Fibroblast of upper back skin (primary cell): ENCODE measurements at places on chromosomes 6 and 20.

GRCh38 chr6:118146584-118146983, 239.5 kb downstream of the SLC35F1 start:
- no peak for DNase-seq

DNA sequence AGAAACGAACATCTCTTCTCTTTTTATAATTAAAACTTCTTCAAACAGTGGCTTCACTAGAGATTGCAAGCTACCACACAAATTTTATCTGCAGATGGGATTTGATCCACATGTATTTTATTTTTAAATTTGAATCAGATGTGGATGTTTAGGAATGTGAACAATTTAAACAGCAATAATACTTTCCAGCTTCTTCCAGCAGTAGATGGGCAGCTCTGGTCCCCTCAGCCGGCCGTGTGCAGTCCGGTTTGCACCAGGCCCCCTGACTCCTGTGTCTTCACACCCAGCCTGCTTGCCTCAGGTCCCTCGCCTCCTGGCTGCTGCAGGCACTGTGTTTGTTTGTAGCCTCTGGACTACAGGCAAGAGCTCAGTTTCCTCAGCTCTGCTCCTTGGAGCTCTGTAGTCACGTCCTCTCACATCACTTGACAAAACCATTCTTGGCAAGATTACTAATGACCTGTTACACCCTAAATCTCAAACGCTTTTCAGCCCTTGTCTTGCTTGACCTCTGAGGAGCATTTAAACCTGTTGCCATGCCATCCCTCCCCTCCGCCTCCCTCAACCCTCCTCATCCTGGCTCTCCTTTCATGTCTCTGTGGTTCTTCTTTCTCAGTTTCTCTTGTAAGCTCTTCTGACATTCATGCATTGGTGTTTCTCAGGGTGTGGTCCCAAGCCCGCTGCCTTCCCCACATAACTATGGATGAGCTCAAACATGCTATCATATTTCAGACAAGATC, 13.2 kb upstream of the ZBTB24 start:
- no peak for DNase-seq

DNA sequence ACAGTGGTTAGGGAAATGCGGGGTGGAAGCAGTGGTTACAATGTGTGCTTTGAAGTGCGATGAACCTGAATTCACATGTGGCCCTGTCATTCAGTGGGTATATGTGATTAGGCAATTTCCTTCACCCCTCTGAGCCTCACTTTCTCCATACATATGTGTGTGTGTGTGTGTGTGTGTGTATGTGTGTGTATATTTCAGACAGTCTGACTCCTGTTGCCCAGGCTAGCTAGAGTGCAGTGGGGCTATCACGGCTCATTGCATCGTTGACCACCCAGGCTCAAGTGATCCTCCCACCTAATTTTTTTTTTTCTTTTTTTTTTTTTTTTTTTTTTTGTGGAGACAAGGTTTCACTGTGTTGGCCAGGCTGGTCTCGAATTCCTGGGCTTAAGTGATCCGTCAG, 6.3 kb downstream of the PPP1R14C start:
- DNase-seq: no peak

DNA sequence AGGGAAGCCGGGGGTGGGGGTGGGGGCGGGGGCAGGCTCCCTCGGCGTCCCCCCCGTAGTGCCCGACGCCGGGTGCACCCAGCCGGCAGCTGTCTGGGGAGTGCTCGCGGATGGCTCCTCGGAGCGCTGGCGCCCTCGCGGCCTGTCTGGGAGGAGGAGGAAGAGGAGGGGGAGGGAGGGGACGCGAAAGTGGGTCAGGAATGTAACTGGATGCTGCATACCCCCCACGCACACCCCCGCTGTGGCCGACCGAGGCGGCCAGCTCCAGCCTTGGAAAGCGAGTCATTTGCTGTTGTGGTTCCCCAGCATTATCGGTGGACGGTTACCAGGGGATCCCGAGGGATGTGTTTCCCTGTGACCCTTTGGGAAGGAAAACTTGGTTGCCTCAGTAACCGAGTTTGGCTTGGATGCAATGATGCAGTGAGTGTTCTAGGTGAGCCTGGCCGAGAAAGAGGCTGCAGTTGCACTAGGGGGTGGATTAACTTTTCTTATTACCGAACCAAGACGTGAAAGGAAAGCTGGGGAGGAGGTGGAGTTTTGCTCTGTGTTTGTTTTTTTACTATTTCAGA, 55.2 kb upstream of the RREB1 start:
- DNase-seq: peak; percentile 89

GRCh38 chr6:134882426-134883038, 67.4 kb downstream of the ALDH8A1 start:
- peak; percentile 80 for DNase-seq

DNA sequence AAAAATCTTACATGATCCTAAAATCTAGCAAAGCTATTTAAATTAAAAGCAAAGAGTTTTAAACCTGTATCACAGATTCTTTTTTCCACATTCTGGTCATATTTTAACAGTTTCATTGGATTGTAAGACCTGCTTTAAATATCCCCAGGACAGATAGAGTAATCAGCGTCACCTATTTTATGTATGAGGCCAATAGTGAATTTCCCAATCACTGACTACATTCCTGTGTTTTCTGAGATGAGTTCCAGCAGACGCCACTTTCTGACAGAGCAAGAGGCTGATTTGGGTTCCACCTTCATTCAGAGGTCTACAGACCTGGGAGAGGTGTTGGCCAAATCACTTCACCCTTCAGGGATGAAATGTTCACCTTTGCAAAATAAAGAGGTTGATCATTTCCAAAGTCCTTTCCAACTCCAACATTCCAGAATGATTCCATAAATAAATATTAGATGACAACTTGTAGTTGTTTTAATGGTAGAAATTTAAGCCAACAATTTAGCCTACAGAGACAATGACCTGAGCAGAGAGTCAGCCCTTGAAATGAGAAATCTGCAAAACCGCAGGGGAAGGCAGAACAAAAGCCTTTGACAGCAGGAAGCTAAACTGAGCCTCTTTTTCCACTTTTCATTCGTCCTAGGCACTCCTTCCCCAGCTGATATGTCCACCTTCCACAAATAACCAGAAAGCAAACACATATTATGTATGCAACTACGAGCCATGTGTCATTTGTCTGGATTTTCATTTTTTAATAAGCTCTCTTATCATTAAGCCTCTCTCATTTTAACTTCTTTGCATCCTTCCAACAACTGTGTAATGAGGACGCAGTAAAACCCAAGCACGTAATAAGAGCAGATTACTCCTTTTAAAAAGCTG, 105.2 kb downstream of the TFAP2A start:
- no peak for DNase-seq

GRCh38 chr6:83417880-83418663, 12.8 kb downstream of the ME1 start:
- DNase-seq: peak; percentile 56

GRCh38 chr6:95227351-95227750, 350.0 kb upstream of the MANEA start:
- no peak for DNase-seq

DNA sequence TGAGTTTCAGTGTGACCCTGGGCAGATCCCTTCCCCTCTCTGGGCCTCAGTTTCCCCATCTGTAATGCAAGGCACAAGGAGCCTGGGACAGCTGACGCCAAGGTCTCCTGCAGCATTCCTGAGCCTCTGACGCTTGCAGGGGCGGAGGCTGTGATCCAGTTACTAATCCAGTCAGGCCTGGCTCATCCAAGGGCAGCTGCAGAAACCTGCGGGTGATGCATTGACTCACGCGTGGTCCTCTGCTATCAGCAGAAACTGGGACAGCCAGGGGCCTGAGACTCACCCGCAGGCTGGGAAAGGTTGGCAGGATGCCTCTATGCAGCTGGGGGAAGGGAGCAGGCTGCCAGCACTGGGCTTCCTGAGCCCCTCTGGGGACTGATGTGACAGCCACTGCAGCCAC, 65.0 kb upstream of the SIRPA start:
- DNase-seq: peak; percentile 96

GRCh38 chr20:45467861-45468260, 1.7 kb upstream of the WFDC2 start:
- no peak for DNase-seq

DNA sequence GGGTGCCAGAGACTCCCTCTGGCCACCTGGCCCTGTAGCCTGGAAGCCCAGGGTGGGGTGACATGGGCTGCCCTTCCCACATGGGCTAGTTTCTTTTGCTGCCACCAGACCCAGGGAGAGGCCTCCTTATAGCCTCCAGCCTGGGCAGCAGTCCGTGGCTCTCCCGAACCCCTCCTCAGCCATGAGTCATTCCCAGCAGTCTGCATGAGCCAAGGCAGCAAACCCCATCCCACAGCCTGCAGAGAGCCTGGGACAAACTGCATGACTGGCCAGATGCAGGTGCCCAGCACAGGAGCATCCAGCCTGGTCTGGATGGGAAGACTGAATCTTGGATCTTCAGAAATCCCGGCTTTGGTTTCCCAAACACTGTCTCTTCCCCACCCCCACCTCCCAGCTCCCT, 75.7 kb downstream of the MRPL14 start:
- DNase-seq: peak; percentile 85

DNA sequence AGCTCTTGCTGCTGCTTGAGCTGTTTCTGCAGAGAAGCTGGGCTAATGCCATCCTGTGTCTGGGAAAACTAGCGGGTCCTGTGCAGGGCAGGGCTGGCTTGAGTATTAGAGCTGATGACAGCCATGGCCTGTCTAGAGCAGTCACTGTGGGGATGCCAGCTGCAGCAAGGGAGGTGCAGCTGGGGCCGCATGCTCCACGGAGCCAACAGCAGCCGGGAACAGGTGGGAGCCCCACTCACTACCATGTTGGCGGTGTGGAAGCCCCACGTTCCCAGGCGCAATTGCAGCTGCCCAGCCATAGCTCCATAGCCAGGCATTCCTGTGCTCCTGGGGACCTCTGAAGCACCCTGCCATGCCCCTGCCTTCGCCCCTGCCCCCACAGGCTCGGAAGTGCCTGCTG, 212.9 kb downstream of the TFAP2C start:
- DNase-seq: no peak

DNA sequence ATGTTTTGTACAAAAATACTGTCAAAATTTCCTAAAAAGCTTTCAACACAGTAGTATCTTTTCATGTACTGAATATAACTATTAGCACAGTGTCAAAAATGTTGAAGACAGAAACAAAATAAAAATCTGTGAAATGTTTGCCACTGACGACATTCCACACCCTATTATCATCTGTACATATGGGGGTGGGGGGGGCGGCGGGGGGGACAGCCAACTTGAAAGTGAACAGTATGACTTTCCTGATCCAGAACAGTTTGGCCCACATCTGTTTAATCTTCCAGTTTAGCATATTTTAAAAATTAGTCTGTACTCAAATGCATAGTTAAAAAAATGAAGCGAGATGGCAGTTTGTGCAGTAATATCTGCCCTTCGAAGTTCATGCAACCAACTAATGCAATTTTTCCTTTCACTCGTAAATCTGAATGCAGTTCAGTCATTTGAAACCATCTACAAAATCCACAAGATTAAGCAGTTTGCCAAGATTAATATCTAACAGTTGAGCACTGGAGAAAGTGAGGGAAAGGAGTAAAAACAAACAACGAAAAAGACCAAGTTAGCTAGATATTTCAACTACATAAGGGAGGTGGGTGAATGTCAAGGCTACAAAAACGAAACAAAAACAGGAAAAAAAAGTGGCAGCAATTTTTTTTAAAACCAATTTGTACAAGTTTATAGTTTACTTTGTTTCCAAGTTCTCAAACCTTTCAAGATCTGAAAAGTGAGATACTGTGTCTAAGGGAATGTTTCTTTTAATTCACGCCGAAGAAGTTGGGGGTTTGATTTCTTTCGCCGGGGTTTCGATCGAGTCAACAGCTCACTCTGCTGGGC, 1.9 kb downstream of the CITED2 start:
- peak; percentile 24 for DNase-seq

- no peak for DNase-seq
Observed at GRCh38 chr6:87938287-87938686, 109.4 kb upstream of the SPACA1 start.

DNA sequence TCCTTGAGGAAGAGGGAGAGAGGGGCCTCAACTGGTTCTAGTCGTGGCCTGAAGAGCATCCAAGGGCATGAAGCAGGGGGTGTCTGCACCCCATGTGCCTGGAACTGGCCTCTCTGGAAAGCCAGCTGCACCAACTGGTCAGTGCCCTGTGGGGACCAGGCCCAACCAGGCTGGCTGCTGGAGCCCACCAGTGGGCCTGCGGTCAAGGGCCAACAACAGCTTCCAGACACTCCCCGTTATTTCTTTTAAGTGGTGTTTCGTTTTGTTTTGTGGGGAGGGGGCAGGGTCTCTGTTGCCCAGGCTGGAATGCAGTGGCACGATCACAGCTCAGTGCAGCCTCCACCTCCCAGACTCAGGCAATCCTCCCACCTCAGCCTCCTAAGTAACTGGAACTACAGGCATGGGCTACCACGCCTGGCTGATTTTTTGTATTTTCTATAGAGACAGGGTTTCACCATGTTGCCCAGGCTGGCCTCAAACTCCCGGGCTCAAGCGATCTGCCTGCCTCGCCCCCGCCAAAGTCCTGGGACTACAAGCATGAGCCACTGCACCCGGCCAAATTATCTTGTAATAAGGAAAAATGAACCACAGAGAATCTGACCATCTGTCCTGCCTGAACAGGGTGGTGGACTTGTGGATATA, 11.9 kb upstream of the C20orf144 start:
- DNase-seq: no peak

DNA sequence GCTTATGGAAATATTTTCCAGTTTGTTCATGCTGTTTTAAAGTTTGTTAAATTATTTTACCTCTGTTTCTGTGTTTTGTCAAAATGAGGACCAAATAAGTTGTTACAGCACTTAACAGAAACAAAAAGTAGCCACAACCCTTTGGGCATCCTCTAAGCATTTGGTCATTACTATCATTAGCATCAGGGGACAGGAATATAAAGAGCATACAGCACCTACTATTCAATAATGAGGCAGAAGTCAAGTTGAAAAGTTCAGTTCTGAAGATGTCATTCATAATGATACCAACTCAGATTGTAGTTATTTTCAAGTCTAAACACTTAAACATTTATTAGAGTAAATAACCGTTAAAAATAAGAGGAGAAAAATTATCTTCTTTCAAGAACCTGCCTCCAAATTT, 862.3 kb upstream of the FLRT3 start:
- no peak for DNase-seq

DNA sequence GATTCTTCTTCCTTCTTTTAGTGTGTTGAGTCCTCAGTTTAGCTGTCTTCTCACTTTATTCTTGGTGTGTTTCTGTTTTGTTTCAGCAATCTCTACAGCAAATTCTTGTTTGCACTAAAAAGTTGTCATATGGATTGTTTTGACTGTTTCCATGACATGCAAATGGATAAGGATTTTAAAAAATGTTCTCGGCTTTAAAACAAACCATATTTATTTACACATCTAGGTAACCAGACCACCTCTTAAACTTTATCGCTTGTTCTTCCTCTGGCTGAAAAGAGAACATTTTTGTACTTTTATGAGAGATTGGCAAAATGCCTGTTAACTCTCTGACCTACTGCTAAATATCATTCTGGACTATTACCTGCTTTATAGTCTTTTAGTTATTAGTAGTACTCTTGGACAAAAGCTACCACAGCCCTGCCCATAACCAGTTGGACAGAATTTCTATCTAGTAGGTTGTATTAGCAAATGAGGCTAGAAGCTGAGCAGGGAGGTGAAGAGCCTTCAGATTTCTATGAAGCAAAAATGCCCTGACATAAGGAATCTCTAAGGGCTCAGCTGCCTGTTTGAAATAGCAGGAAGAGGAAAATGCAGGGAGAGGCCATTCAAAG, 268.3 kb downstream of the CD109 start:
- DNase-seq: no peak
